Naive thymus-derived CD8-positive, alpha-beta T cell (primary cell): ENCODE measurements at places on chromosomes 3 and 15. TPM values are rescaled to one million over a fixed set of nuclear protein-coding genes. Genes with fewer than 3 reads are reported as not detected.

MCF2L2 gene
- polyA plus RNA-seq = 0.06 TPM

EPHB3 gene
- 0.55 TPM for polyA plus RNA-seq

KCNMB3 gene
- polyA plus RNA-seq = 0.19 TPM

ALDH1L1 gene
- polyA plus RNA-seq = not detected

SI gene
- not detected for polyA plus RNA-seq

ITPKA gene
- not detected for polyA plus RNA-seq

ATP8B4 gene
- not detected for polyA plus RNA-seq

RTP1 gene
- not detected for polyA plus RNA-seq

P2RY1 gene
- not detected for polyA plus RNA-seq
